ENCODE measurements at places on chromosomes 2 and 18.
A peak's percentile ranks its signal among the peaks of the same experiment; 100 is the strongest.

DNA sequence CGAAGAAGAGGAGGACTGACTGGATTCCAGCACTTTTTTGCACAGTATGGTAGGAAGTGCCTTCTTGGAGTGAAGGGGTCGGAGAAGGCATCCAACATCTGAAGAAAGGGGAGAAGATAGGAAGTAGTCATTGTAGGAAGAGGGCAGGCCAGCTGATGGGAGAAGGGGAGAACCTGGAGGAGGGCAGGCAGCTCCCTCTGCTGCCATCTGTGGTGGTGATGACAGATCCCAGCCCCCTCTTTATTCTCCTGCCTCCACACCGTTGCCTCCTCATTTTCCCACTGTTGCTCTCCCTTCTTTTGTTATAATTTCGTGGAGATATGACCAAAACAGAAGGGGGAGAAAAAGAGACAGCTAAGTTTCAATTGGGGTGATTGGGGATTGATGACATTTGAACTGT lies 2.9 kb upstream of the SCYGR2 start:
- DNase-seq = no peak

- DNase-seq = no peak
These were observed 17.6 kb downstream of the CDC42EP3 start for GRCh38 chr2:37653805-37654378.

GRCh38 chr2:70523996-70524965 lies 29.3 kb downstream of the TGFA start:
- DNase-seq = peak; percentile 74

DNA sequence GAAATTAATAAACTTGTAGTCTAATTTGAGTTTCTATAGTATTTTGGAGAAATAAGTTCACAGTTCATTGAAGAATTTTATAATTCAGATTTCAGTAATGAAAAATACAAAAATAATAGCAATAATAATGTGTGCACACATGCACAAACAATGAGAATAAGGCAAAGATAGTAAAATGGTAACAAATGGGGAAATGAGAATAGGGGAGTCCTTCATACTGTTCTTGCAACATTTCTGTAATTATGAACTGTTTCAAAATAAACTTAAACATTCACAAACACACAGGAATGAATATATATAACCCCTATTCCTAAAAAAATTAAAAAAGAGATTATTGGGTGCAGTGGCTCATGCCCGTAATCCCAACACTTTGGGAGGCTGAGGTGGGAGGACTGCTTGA lies 63.9 kb downstream of the SPRED2 start:
- no peak for DNase-seq

GRCh38 chr2:59694176-59694575 lies 859.3 kb downstream of the BCL11A start:
- no peak for DNase-seq

- DNase-seq = no peak
These were observed 162.9 kb downstream of the MTCL1 start for GRCh38 chr18:8868276-8868675.

GRCh38 chr2:138395565-138396306 lies 105.8 kb upstream of the SPOPL start:
- DNase-seq = peak; percentile 26

DNA sequence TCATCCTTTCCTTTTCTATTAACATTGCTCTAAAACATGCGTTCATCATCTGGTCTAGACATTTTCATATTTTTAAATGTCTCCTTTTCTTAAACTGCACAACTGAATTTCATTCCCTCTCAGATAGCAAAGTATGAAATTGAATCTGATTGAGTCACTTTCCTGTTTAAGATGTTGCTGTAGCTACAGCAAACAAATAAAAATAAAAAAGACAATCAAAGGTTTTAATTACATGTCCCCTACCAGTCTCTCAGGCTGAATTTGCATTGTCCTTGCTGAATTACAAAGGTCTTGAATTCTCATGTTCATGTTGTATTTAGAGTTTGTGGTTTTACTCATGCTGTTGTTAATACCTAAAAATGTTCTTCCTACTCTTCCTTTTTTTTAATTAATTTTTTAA lies 537.9 kb upstream of the LRATD1 start:
- DNase-seq = no peak

DNA sequence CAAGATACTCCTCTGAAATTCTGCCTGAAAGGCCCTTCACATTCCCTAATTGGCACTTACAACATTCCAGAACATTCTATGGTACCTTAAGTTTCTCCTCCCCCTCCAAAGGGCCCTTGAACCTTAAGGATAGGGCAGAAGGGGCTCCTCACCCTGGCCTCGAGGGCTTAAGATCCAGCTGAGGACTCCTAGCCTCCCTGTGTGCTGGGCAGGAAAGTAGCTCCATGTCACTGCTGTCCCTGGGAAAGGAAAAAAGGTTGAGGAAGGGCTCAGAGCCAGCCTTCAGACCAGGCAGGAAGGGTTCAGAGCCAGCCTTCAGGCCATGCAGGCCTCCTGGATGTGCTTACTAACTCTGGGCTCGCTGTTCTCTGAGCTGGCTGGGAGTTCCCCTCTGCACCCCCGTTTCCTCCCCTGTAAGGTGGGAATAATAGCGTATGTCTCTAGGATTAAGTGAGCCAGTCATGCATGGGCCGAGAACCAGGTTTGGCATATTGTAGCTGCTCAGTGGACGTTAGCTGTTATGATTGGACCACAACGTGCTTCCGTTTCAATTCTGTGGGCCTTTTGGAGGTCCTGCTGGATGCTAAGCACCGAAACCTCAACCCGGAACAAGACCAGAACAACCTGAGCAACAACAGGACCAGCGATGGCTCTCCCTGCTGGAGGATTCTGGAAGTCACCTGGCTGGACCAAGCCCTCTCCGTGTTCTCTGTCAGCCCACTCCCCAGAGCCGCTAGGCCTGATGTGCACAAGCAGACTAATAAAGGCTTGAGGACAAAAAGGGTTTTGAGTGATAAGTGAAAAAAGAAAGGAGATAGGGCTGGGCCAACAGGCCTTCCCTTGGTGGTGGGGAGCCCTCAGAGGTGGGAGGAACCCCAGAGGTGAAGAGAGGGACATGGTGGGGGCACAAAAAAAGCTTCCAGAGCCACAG lies 1.0 kb upstream of the B3GNT7 start:
- no peak for DNase-seq

- DNase-seq = no peak
These were observed 9.4 kb upstream of the GBX2 start for GRCh38 chr2:236177604-236177966.

All from GM04504 (cell line).